ENCODE measurements at places on chromosomes 5 and 9.

DNA sequence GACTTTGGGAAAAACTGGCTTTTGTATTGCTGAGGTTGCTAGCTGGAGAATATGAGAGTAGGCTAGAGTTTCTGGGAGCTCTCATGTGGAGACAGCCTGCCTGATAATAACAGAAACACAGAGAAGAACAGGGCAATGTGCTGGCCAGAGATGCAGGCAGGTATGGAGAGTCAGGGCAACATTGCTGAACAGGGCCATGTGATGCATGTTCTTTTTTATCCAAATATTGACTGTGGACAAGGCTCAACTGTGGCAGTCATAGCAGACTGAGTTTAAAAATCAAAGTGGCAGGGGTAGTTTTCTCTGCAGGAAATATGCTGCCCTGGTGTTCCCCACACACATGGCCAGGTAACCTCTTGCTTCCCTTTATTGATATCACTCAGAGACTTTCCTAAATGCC lies 381.1 kb downstream of the RASEF start:
- no peak for DNase-seq

DNA sequence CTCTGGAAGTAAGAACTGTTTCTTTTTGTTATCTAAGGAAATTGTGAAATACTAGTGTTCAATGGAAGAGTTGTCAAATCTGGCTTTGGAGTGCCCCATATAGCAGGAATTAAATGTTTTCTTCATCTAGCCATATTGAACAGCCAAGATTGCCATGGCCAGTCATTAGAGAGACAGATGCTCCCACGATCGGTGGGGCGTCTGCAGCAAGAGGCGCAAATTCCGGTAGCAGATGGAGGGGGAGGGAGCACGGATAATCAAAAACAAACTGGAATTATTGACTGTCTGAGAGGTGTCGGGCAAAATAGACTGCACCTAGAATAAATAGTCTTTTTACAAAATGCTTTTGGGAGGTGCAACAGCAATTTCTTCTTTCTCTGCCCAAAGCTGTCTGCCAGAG lies 139.1 kb upstream of the FSTL4 start:
- no peak for DNase-seq

DNA sequence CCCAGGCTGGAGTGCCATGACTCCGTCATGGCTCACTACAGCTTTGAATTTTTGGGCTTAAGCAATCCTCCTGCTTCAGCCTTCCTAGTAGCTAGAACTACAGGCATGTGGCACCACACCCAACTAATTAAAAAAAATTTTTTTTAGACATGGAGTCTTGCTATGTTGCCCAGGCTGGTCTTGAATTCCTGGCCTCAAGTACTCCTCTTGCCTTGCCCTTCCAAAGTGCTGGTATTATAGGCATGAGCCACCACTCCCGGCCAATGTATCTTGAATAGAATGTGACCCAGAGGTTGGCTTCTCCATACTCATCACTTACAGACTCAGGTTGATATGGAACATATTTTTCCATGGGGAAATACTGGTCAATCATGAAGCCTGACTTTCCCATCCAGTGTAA lies 51.2 kb upstream of the JAK2 start:
- DNase-seq: no peak

- no peak for DNase-seq
These were observed 45.2 kb downstream of the NEK6 start for GRCh38 chr9:124302921-124303320.
